ENCODE measurements at places on chromosomes 11 and 22. TPM values are rescaled to one million over a fixed set of nuclear protein-coding genes. Genes with fewer than 3 reads are reported as not detected.

- no peak for DNase-seq
- no peaks in the 10 kb centered on the region for H3K27me3 ChIP-seq
- H3K4me3 ChIP-seq: no peak overlapping the region
- H3K36me3 ChIP-seq: no peaks in the 10 kb centered on the region
- H3K27ac ChIP-seq: no peak overlapping the region
These were observed 47.6 kb upstream of the OLFML1 start for GRCh38 chr11:7437696-7438095.

GRCh38 chr11:68454767-68455166 lies 5.8 kb upstream of the PPP6R3 start:
- DNase-seq: no peak
- no peak overlapping the region for H3K27ac ChIP-seq
- H3K27me3 ChIP-seq: no peaks in the 10 kb centered on the region
- H3K4me1 ChIP-seq: no peaks in the 10 kb centered on the region
- H3K36me3 ChIP-seq: no peaks in the 10 kb centered on the region
- H3K4me3 ChIP-seq: no peak overlapping the region

DNA sequence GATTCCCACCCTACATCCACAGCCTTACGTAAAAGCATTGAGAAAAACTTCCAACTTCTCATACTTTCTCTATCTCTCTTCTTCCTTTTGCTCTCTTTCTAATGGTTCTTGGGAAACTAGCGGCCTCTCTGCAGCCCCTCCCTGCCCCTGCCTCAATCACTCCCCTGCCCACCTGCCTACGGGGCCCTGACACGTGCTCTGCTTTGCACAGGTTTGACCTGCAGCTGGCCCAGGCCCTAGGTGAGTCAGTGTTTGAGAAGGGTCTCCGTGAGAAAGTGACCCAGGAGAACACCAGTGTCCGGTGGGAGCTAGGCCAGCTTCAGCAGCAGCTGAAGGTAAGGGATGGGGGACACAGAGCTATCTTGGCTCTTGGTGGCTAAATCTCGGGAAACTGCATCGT lies 160.4 kb downstream of the MYO18B start:
- peaks cover 6% of the 10 kb centered on the region for H3K4me1 ChIP-seq
- no peak overlapping the region for H3K27ac ChIP-seq
- H3K4me3 ChIP-seq: no peak overlapping the region
- no peaks in the 10 kb centered on the region for H3K36me3 ChIP-seq
- H3K27me3 ChIP-seq: no peaks in the 10 kb centered on the region

- H3K4me3 ChIP-seq: no peak overlapping the region
- no peaks in the 10 kb centered on the region for H3K4me1 ChIP-seq
- DNase-seq: no peak
- H3K27ac ChIP-seq: no peak overlapping the region
- no peaks in the 10 kb centered on the region for H3K36me3 ChIP-seq
These were observed 388.2 kb downstream of the KCNA4 start for GRCh38 chr11:29628609-29629008.

- H3K4me3 ChIP-seq: no peak overlapping the region
- H3K4me1 ChIP-seq: no peaks in the 10 kb centered on the region
- no peak overlapping the region for H3K27ac ChIP-seq
- H3K36me3 ChIP-seq: no peaks in the 10 kb centered on the region
- DNase-seq: no peak
- no peaks in the 10 kb centered on the region for H3K27me3 ChIP-seq
These were observed 773.0 kb upstream of the LUZP2 start for GRCh38 chr11:23723861-23724260.

DNA sequence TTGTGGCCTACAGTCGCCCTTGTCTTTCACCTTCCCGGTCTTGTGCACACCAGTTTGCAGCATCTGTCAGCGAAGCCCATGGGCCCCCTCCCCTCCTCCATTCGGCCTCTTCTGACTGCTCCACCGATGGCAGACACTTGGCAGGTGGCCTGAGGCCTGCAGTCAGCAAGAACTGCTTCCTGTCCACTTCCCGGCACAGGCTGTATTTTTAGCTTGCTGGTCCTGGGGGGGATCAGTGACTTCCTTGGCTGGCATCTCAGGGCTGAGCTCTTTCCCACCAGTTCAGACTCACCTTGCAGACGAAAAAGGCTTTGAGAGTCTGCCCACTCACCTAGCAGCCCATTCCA lies 106.4 kb downstream of the SYN3 start:
- H3K36me3 ChIP-seq: no peaks in the 10 kb centered on the region
- DNase-seq: no peak
- no peak overlapping the region for H3K4me3 ChIP-seq
- H3K27ac ChIP-seq: no peak overlapping the region
- no peaks in the 10 kb centered on the region for H3K4me1 ChIP-seq

DNA sequence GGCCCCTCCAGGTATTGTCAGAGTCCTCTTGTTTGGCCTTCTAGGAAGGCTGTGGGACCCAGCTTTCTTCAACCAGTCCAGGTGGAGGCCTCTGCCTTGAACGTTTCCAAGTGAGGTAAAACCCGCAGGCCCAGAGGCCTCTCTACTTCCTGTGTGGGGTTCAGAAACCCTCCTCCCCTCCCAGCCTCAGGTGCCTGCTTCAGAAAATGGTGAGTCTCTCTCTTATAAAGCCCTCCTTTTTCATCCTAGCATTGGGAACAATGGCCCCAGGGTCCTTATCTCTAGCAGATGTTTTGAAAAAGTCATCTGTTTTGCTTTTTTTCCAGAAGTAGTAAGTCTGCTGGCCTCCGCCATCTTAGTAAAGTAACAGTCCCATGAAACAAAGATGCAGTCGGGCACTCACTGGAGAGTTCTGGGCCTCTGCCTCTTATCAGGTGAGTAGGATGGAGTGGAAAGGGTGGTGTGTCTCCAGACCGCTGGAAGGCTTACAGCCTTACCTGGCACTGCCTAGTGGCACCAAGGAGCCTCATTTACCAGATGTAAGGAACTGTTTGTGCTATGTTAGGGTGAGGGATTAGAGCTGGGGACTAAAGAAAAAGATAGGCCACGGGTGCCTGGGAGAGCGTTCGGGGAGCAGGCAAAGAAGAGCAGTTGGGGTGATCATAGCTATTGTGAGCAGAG lies at the start of gene CD3E:
TSS of gene CD3E (plus strand) at position 163 of the 681 bp plus-strand sequence. CDS start at position 386, 223 bp downstream.
- H3K27me3 ChIP-seq: no peaks in the 10 kb centered on the region
- peak; percentile 64 for DNase-seq
- H3K36me3 ChIP-seq: peaks cover 48% of the 10 kb centered on the region
- peak within 1 kb of the TSS; percentile 100 for H3K27ac ChIP-seq

CCDC134 gene
- total RNA-seq: 17.4 TPM

TNNI2 gene
- total RNA-seq: 0.27 TPM
